T-cell (primary cell): ENCODE measurements at places on chromosomes 3 and 15.

DNA sequence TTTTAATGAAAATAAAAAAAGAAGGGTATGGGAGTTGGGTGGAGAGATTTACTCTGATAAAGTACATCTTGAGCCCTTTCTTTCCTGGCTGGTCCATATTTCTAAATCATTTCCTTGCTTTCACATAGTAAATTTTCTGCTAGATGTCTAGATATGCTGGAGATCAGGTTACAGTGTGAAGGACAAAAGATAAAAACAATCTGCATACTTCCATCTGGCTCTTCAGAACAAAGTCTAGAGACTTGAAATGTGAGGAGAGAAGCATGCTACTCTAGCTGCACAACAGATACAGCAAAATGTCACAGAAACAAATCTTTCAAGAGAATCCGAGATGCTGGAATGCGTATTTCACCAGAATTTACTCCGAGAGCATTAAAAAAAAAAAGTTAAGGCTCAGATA, 42.2 kb downstream of the FOXP1 start:
- DNase-seq: no peak

DNA sequence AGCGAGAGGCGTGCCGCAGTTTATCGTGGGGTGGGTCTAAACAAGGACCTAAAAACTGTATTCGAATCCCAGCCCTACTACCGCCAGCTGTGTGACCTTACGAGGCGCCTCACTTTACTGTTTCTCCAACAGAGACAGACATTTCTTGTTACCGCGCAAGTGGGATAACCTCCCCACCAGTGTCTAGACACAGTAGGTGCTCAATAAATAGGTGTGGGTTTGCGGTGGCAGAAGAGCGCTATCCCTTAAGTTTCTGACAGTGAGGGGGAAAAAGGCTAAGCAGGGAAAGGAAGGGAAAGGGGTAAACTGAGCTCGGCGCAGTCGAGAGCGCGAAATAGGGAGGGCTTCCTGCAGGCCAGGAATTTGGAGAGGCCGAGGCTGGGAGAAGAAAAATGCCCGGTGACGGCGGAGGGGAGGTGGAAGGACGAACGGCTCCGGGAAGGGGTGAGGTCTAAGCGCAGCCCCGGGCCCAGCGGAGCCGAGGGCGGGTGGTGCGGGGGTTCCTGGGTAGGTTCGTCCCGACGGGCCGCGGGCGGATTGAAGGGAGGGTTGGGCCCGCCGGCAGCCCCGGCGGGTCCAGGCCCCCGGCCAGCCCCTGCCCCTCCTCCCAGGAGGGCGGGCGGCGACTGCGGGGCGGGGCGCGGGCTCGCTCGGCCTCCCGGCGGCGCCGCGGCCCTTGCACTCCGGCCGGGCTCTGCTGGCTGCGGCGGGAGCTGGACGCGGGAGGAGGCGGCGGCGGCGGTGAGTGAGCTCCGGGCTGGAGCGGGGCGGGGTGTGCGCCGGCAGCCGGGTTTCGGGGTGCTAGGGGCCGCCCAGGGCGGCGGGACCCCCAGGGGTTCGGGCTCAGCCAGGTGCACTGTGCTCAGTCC, at the start of gene CGNL1:
Gene CGNL1, plus strand, starts transcription at position 679 of the 869 bp plus-strand sequence. CDS start 61,495 bp downstream, outside the sequence.
- DNase-seq: no peak

DNA sequence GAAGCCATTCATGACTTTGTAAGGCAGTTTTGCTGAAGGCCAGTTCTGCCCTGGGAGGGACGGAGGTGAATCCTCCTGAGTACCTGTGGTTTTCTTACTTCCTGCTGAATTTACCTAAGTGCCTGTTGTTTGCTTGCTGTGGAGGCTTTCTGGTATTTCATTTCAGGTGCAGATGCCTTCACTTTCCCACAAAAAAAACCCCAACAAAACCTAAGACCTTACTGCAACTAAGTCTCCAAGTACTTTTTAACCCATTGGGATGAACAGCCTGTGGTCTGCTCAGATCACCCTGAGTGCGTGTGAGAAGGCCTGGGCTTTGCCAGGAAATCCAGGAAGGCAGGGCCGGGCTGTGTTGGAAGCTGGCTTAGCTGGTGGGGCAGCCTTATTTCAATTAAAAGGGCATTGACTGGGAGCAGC, 65.3 kb downstream of the IGF1R start:
- DNase-seq: no peak

GRCh38 chr15:65761210-65761926, 30.7 kb downstream of the DENND4A start:
- DNase-seq: no peak
